ENCODE measurements at places on chromosomes 1 and 21.

- no peak for DNase-seq
Measured at GRCh38 chr1:93411000-93411399, 36.9 kb upstream of the FNBP1L start.

DNA sequence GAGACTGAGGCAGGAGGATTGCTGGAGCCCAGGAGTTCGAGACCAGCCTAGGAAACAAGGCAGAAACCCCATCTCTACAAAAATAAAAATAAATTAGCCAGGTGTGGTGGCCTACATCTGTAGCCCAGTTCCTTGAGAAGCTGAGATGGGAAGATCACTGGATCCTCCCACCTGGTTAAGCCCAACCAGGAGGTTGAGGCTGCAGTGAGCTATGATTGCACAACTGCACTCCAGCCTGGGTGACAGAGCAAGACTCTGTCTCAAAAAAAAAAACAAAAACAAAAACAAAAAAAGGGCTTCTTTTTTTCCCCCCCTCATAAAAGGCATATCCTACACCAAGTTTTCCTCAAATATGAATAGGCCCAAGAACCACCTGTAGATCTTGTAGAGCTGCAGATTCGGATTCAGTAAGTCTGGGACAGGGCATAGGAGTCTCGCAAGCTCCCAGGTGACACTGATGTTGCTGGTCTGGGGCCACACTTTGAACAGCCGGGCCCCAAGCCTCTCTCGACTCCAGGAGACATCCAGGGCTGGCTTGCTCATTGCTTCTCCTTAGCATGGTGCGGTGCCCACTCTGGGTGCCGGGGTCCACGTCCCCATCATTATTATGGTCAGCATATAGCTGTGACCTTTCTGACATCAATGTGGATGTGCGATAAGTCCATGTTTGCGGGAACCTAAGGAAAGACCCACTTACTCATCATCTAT is 22.1 kb upstream of the UMODL1 start:
- no peak for DNase-seq

DNA sequence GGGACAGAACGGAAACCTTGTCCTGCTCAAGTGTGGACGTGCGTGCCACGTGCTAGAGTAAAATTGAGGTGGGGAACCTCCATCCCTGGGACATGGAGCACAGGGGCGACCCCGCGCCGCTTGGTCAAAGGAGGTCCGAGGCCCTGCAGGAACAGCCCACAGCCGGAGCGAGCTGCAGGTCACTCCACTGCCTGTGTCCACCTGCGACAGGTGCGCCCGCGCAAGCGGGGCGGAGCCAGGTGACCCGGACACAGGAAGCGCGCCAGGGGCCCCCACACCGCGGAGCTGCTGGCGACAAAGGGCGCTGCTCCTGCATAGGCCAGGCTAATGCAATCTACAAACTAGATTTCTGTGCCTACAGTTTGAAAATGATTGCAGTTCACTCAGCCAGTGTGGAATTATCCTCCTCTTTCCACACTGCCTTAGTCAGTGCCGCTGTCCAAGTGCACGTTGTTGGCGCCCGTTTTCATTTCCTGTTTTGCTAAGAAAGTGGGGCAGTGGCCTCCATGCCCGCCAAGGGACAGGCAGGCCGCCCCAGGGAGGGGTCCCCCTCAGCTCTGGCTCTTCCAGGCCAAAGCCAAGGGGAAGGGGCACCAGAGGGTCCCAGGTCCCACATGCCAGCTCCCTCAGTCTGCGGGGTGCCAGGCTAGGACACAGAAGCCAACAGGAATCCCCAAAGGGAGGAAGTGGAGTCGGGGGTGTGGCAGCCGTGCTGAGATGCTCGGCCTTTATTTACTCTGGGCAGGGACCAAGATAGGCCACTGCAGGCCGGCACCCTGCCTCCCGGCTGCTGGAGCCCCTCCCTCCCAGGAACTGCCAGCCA is 4.3 kb upstream of the NADK start:
- DNase-seq: peak; percentile 38

DNA sequence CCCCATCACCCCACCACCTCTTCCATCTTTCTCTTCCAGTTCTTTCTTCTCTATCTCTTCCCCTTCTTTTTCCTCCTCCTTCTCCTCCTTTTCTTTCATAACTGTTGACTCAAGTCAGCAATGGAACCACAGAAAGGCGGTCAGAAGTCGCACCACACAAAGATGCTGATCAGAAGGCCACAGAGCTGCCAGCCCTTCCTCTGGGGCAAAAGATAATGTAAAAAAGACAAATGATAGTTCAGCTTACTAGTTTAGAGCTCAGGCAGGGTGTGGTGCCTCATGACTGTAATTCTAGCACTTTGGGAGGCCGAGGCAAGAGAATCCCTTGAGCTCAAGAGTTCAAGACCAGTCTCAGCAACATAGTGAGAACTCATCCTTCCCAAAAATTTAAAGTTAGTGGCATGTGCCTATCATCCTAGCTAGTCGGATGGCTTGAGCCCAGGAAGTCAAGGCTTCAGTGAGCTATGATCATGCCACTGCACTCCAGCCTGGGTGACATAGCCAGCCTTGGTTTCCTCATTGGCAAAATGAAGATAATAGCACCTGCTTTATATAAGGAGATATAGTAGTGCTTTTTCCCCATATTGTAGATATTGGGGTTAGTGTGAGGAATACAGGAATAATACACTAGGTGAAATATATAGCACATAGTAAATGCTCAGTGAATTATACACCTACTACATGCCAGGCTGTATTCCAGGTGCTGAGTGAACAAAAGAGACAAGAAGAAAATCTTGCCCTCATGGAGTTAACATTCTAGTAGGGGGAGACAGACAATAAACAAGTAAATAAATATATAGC is 12.5 kb upstream of the IGSF3 start:
- DNase-seq: no peak

DNA sequence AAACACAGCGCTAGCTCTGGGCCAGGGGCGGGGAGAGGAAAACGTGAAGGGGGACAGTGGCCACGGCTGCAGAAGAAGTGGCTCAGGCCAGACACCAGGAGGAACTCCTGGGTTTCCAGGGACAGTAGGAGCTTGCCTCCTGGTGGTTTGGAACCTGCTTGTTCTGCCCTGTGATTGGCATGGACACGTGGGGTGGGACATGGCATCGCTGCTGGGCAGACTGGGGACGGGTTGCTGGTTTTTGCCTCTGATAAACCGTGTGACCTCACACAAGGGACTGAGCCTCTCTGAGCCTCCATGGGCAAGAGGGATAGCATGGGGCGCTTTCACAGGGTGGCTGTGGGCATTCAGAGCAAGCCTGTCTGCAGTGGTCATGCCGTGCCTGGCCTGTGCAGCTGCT is 7.5 kb upstream of the PLCH2 start:
- no peak for DNase-seq

DNA sequence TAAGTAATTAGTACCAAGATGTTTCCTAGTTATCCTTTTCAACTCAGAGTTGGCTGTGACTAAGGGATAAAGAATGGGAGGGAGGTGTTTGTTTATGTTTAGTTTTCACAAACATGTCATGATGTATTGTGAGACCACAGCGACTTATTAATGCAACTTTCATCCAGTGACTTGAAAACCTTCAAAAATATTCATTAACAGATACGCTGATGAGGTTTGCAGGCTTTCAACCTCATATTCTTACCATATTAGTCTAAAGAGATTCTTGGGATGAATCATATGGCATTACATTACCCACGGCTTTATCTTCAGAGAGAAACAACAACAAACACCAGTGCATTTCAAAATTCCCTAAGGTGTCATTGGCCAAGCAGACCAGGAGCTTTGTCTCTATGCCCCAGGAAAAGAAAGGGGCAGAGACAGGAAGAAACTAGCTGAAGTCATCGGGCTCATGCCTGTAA is 36.4 kb downstream of the PALMD start:
- no peak for DNase-seq

DNA sequence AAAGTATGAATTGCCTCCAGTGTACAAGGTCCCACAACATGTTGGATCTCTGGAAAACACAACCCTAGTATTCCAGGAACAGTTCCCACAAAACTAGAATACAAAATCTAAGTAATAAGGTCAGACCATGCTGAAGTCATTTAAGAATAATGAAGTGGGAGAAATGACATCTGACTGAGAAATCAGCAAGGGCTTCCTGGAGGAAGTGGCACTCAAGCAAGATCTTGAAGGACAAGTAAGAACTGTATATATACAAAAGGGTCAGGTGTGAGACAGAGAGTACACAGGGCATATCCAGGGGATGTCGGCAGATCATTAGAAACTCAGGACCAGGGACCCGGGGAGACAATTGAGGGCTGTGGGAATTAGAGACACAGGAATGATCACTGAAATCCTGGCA is 18.7 kb downstream of the MIS18A start:
- no peak for DNase-seq

- DNase-seq: no peak
Measured at GRCh38 chr1:195934817-195935553, 673.3 kb downstream of the KCNT2 start.

DNA sequence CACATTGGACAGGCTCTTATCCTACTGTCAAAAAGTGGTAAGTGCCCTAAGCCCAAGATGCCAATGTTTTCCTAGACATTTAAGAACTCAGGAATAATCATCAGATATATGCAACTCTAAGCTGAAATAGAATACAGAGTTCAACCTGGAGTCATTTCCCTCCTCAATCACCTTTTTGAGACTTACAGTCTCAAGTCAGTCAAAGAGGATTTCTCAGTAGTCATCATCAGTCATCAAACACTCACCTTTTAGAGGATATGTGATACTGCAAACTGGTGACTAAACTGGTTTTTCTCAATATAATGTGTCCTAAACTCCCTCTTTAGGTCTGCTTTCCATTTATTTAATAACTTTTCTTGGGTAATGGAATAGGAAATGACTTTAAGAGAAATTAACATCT is 145.3 kb upstream of the ADAMTS5 start:
- DNase-seq: no peak

DNA sequence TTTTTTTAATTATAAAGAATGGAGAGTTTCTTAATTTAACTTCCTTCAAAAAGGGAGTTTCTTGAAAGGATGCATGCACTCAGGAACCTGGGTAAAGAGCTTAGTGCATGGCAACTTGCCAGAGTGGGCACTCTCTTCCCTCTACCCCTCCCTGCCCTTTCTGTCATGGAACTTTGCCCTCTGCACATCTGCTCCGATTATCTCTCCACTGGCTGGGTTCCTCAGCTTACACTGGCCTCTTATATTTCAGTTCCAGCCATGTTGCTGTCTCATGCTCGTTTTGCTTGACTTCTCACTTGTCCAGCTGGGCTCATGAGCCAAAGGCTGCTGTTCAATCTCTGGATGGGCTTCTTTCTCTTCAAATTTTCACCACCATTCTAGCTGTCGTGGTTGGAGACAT is 87.0 kb downstream of the NCAM2 start:
- no peak for DNase-seq

- no peak for DNase-seq
Measured at GRCh38 chr1:166258017-166258416, 91.2 kb upstream of the FAM78B start.

DNA sequence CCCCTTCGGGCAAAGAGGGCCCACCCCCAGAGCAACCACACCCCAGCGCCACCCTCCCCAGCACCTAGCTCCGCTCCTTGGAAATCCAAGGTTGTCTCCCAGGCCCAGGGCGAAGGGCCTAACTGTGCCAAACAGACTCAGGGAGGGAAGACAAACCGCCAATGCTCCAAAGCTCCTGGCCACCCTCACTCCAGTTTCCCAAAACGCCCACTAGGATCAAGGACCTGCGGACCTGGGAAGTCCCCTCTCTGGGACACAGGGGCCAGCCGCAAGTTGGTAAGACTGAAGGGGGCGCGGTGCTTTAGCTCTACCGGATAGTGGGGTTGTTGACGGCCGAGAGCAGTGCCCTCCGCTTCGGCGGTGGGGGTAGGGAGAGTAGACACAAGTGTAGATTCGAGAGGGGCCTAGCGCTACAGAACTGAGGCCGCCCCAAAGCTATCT is 581 bp downstream of the IRF6 start:
- DNase-seq: no peak

- DNase-seq: no peak
Measured at GRCh38 chr1:8097077-8097799, 71.1 kb upstream of the ERRFI1 start.

- no peak for DNase-seq
Measured at GRCh38 chr1:170657275-170657853, 6.6 kb upstream of the PRRX1 start.

- no peak for DNase-seq
Measured at GRCh38 chr1:69319287-69319686, 248.4 kb upstream of the LRRC7 start.

- DNase-seq: no peak
Measured at GRCh38 chr1:116501870-116502244, 69.0 kb downstream of the CD58 start.

- no peak for DNase-seq
Measured at GRCh38 chr1:54816951-54817350, 15.8 kb upstream of the TTC22 start.

DNA sequence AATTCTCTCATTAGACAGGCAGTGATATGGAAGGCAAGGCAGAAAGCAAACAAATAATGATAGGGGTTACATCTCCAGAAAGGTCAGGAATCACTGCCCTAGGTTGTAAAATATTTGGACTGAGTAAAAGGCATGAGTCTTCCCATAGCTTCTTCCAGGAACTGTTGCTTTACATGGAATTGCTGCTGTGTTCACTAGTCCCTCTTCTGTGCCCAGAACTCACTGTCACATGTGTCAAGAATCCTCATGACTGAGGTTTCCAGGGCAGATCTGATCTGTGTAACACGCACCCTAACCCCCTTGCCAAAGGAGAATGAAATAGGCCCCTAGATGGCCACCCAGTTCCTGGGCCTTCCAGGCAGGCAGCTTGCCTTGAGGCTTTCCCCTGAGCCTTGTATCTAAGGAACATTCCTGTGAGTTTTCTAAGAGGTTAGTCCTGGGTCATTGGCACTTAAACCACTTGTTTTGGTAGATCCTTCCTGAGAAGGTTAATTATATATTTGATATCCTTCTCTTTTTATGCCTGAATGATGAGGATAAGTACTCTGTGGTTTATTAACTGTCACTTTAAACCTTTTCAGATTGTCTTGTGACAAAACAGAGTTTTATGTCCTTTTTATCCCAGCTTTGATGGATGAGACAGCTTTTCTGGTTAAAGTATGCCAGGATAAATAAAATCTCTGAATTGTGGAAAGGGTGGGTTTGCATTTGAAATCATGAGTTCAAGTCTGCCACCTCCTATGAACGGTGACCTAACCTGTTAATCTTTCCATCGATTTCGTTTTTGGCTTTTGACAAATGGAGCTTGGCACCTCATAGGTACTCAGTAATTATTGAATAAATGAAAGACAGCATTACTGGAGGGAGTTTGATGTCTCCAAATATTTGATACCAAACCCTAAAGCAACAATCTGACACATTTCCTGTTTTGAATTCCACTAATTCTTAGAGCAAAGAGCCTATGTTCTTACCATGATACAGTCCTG is 163.3 kb downstream of the DHRS3 start:
- DNase-seq: no peak

DNA sequence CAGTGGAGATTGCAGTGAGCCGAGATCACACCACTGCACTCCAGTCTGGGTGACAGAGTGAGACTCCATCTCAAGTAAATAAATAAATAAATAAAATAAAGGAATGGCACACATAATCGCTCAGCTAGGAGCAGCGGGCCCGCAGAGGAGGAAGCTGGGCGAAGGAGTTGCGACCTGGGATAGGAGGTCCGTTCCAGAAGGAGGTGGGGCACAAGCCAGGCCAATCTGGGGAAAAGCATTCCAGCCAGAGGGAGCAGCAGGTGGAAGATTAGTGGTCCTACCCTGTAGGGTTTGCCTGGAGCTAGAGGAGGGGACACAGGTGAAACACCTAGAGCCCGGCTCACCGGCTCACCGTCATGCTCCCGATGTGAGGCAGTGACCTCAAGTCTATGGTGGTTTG is 40.3 kb upstream of the CASZ1 start:
- DNase-seq: no peak

Data from activated B cell treated with CpG ODN at 0.5 μM for 24 hours (primary cell).